Activated CD4-positive, alpha-beta T cell treated with anti-CD3 and anti-CD28 coated beads for 24 hours (primary cell): ENCODE measurements at places on chromosomes 3 and 15.

DNA sequence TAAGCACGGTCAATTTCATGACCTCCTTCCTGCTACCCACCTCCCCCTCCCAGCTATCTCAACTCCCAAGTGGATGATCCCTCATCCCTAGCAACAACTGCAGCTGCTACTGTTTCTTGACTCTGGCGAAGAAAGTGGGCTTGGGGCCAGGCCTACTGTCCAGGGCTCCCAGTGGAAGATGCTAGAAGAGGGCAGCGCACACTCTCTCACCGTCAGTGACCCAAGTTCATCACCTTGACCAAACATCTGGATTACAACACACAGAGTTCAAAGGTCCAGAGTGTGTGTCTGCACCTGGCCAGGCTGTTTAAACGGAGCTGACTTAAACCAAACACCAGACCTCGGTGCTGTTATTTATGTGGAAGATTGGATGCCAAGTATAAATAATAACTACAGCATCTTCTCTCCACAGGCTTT, 385.6 kb downstream of the SHQ1 start:
- DNase-seq = no peak

GRCh38 chr3:112763258-112763657, 83.4 kb downstream of the CD200R1L start:
- DNase-seq = no peak

- DNase-seq = peak; percentile 24
Measured at GRCh38 chr15:83559310-83559966, 94.5 kb upstream of the ADAMTSL3 start.

- peak; percentile 63 for DNase-seq
Measured at GRCh38 chr3:56494679-56495322, 26.5 kb upstream of the ERC2 start.

DNA sequence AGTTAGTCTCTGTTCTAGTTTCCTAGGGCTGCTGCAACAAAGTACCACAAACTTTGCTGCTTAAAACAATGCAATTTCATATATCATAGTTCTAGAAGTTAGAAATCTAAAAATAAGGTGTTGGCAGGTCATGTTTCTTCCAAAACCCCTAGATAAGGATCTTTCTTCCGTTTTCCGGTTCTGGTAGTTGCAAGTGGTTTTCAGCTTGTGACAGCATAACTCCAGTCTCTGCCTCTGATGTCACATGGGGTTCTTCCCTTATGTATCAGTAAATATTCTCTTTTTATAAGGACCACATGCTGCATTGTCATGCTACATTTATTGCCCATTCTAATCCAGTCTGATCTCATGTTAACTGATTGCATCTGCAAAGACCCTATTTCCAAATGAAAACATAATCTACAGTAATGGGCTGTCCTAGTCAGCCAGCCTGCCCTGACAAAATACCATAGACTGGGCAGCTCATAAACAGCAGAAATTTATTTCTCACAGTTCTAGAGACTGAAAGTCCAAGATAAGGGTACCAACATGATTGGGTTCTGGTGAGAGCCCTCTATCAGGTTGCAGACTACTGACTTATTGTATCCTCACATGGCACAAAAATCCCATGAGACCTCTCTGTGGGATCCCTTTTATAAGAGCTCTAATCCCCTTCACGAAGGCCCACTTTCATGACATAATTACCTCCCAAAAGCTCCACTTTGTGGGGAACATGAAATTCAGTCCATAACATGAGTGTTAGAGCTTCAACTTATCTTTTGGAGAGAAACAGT, 642.0 kb upstream of the NAALADL2 start:
- no peak for DNase-seq

GRCh38 chr3:149401212-149401925, 23.9 kb upstream of the TM4SF1 start:
- no peak for DNase-seq

- no peak for DNase-seq
Measured at GRCh38 chr15:66169023-66169422, 84.5 kb downstream of the MEGF11 start.

- DNase-seq = no peak
Measured at GRCh38 chr3:32399030-32399620, 7.5 kb downstream of the CMTM7 start.

DNA sequence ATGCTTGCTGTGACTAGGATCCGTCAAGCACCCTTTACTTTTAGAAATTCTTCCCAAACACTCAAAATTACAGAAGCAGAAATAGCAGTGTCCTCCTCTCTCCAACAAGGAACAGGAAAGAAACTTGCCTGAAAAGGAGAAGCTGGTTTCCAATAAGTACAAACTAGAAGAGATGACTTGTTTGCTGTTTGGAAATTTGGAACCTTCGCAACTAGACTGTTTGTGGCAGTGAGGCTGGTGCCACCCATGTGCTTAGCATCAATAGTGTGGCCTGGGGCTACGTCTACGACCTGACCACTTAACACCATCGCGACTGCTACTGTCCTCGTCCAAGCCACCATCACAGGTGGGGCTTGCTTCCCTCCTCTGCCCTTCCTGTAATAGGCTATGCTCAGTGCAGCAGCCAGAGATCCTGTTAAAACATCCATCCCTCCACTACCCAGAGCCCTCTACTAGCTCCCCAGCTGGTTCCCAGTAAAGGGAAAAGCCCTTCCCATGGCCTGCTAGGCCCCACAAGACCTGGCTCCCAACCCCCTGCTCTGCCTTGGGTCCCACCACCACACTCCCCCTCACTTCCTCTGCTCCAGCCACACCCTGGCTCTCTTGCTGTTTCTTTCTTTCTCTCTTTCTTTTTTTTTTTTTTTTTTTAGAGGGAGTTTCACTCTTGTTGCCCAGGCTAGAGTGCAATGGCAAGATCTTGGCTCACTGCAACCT, 52.6 kb upstream of the CCR2 start:
- no peak for DNase-seq

DNA sequence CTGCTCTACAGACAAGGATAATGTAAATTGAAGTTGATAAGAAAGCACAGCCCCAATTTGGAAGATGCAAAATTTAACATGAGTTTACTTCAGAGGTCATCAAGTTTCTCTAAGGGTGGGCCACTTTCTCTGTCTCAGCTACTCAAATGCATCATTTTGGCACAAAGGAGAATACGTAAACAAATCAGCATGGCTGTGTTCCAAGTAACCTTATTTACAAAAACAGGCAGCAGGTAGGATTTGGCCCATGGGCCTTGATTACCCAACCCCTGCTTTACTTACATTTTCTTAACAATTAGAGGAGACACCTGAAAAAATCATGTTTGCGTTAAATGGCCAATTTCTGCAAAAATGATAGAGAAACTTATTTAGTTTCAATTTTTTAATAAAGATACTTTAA, 181.7 kb downstream of the GBE1 start:
- DNase-seq = no peak

GRCh38 chr15:75713338-75713895, 769 bp upstream of the CSPG4 start:
- DNase-seq = no peak

DNA sequence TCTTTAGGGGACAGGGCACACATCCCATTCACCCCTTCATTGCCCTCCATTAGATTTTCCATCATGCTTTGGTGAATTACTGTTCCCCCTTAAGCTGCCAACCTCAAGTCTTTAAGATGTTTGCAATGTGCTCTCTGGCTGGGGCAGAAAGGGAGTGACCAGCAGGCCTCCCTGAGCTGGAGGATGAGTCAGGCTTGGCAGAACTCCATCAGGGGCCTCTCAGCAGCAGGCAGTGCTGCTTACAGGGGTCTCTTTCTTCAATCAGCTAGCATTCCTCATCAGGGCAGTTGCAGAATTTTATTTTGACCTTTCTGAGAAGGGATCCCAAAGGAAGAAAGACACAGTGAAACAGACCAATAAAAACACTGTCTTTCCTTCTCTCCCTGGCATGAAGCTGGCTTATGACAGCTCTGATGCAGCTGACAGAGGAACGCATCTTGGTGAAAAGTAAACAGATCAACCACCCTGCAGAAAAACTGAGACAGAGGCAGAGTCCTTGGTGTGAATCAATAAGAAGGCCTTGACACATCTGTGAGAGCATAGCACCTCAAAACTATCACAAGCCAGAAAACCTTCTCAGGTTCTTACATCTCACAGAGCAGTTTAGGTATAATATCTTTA, 88.7 kb upstream of the MRPL3 start:
- no peak for DNase-seq

- no peak for DNase-seq
Measured at GRCh38 chr3:63296249-63296648, 18.1 kb downstream of the SYNPR start.

DNA sequence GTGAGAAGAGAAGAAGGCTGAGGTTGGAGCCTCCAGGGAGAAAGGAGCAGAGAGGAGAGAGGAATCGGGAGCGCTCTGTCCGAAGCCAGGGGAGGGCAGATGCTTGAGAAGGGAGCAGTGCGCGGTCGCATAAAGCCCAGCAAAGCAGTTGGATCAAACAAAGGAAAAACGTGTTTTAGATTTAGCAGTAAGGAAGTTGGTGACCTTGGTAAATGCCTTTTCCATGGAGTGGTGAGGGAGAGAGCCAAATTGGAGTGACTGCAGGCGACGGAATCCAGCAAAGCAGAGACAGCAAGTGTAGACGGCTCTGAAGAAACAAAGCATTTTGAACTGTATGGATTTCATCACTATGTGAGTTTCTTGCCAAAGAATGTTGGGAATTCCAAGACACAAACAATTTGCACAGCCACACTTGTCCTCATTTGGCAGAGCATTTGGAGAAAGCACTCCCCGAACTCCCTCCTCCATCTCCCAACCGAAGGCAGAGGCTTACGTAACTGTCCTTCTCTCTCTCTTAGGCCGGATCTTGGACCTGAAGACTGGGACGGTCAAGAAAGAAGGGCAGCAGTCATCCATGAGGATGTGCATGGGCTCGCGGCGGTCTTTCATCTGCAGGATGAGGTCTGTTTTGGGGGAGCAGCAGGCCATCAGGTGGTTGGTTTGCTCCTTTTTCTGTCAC, 103.6 kb downstream of the ARNT2 start:
- DNase-seq = no peak
